HS-27A (cell line): ENCODE measurements at places on chromosomes 3 and 15.

- DNase-seq = no peak
These were observed 63.6 kb downstream of the SLC15A2 start for GRCh38 chr3:121957674-121958415.

DNA sequence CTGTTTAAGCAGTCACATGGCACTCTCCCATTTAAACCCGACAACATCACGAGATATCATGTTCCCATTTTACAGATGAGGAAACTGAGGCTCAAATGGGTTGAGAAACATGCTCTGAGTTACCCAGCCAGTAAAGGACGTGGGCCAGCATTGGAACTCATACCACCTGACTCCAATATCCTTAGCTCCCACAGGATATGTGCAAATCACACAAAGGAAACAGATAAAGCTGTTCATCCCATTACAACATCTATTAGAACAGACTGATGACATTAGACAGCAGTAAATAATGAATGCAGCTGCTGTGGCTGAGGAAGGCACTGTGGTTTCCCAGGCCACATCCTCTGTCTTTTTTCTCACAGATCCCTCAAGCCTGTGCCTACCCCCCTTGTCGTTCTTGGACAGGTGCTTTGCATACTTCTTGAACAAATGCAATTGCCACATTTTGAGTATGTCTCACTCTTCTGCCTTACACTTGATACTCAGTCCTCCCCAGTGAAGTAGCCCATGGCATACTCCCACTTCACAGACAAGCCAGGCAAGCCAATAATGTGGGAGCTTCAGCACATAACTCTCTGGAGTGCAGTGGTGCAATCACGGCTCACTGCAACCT, 17.7 kb downstream of the FRMD4B start:
- DNase-seq = no peak

DNA sequence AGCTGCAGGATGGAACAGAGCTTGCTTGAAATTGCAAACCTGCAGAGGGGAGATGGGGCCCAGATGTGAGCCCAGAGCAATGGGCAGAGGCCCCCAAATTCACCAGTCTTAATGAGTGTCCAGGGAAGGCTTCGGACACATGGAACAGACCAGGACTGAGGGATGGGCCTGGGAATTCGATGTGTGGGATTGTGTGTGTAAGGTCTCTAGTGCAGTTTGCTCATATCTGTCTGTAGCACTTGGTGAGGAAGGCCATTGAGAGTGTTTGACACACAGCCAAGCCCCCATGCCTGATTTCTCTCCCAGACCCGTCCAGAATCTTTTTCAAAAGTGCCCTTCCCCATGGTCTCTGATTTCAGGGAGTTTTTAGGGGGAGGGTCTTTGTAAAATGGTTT, 17.2 kb downstream of the TEX264 start:
- no peak for DNase-seq

GRCh38 chr3:177606891-177607290, 409.6 kb upstream of the TBL1XR1 start:
- no peak for DNase-seq

- no peak for DNase-seq
These were observed 9.0 kb upstream of the ADGRG7 start for GRCh38 chr3:100600181-100601042.

- no peak for DNase-seq
These were observed 12.6 kb downstream of the LIMD1 start for GRCh38 chr3:45606991-45607712.

DNA sequence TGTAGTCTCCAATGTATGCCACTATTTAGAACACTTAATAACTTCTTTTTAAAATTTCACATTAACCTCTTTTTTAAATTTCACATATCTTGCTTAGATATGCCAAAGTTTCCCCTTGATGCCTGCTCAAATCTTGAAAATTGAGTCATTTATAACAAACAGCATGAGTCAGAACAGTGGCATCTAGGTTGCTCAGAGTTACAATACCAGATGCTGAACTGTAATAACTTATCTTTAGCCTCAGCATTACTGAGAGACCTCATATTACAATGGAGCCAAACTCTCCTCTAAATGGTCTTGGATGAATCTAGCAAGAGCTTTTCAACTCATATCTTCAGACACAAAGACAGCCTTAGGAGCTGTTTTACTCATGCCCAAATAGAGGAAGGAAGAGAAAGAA, 439.3 kb upstream of the ARPP21 start:
- no peak for DNase-seq

DNA sequence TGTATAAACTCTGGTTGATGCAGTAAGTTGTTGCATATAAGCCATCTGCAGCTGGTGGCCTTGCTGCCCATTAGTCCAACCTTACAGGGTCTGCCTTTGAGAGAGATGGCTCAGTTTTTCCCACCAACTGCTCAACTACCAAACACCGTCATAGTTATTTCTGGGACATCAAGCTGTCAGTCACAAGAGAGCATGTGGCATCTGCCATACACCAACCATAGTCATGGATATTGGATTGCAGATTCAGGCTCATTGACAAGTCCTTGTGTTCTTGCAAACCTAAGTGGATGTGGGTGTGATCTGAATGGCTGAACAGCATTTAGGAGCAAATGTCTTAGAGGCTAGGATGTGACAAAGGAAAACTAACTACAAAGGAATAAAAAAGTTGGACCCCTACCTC, 137.6 kb downstream of the ADAMTS17 start:
- no peak for DNase-seq

DNA sequence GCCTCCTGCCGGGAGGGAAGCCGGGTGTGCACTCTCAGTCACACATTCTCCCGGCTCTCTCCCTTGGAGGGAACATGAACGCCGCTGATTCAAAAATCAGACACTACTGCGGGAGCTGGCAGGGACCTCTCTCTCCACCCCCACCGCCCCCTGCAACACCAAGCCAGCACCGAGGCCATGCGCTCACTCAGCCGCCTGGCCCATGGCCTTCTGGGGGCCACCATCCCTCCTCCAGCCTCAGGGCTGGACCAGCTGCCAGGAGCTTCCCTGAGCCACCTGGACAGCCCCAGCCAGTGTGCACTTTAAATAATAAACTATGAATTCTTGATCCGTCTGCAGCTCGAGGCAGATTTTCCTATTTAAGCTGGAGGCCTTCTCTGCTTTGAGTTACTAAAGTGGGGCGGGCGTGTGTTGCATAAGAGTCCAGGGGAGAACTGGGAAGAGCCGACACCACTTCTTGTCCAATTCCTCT, 30.6 kb downstream of the ADAMTS17 start:
- no peak for DNase-seq

DNA sequence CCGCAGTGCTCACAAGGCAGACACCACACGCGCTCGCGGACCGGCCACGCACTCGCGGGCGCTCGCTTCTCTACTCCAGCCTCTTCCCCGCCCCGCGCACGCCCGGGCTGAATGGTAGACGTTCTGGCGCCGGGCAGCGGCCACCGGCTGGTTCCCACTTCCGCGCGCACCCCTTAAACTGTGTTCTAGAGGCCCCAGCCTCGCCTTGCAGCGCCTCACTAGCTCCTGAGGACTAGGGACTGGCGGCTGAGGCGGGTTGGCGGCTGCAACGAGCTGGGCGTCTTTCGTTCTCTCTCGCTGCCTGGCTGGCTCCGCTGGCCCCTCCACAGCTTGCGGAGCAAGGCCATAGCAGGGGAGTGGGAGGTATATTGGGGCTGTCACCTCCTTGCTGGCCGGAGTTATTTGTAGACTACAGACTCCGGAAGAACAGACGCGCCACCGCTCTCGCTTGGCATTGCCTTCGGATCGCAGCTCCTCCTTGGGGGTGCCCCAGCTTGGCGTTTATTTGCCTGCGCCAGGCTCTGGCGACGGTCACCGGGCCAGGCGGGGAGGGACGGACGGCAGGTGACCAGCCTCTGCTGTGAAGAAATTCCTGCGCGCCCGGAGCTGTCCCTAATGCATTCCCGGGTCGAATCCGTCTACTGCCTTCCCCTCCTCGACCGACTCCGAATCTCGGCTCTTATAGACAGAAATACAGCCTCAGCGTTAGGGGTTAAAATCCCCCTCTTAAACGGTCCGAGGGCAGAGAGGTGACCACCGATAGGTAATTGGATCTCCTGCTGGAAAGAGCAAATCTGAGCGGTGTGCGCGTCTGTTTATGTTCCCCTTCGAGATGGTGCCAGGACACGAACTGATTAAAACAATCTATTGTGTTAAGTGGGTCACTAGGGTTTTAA, 1.3 kb downstream of the GREM1 start:
- no peak for DNase-seq

- DNase-seq = no peak
These were observed 2.2 kb upstream of the SLC4A7 start for GRCh38 chr3:27486336-27486735.

- peak; percentile 70 for DNase-seq
These were observed 5.0 kb downstream of the GATA2 start for GRCh38 chr3:128487813-128488635.

- no peak for DNase-seq
These were observed 9.7 kb downstream of the MAGI1 start for GRCh38 chr3:66029014-66029413.

GRCh38 chr3:13199899-13200451, 126.7 kb upstream of the IQSEC1 start:
- DNase-seq = no peak

- no peak for DNase-seq
These were observed 732.4 kb upstream of the DPPA4 start for GRCh38 chr3:110069761-110070160.

GRCh38 chr3:136196064-136196400, at the start of gene MSL2:
TSS of gene MSL2 (minus strand) at chr3:136196335. CDS start at chr3:136195113, 1,222 bp downstream.
- DNase-seq = no peak

- DNase-seq = no peak
These were observed 3.5 kb downstream of the RFTN1 start for GRCh38 chr3:16509721-16510619.

GRCh38 chr15:83914906-83915305, 261.0 kb downstream of the ADAMTSL3 start:
- DNase-seq = no peak

GRCh38 chr15:88882785-88883184, 12.6 kb downstream of the HAPLN3 start:
- no peak for DNase-seq

- no peak for DNase-seq
These were observed 9.5 kb downstream of the CMTM7 start for GRCh38 chr3:32401126-32401525.

DNA sequence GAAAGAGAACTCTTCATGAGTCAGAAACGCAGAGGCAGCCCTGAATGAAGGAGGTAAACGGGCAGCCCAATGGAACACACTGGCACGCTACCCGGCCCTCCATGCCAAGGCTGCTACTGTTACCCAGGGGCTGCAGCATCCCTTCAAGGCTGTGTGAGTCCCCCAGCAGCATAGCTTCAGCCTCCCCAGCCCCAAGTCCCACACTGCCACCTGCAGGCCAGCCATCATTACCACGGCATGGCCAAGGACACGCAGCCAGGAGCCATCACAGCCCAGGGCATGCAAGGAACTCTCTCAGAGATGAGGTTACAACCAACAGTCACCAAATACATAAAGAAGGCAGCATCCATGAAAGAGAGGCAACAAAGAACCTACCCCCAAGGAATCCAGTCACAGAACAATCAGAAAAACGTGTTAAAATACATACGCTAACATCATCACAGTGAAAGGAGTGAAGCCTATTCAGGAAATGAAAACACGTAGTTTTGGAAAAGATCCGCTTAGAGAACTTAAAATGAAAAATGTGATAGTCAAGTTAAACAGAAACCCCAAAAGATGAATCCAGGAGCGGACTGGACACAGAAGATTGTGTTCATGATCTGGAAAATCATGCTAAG, 22.4 kb downstream of the PLA2G4F start:
- no peak for DNase-seq

GRCh38 chr3:140898340-140899180, 43.1 kb upstream of the SLC25A36 start:
- peak; percentile 54 for DNase-seq

- no peak for DNase-seq
These were observed 76.5 kb downstream of the MBNL1 start for GRCh38 chr3:152345233-152345632.

DNA sequence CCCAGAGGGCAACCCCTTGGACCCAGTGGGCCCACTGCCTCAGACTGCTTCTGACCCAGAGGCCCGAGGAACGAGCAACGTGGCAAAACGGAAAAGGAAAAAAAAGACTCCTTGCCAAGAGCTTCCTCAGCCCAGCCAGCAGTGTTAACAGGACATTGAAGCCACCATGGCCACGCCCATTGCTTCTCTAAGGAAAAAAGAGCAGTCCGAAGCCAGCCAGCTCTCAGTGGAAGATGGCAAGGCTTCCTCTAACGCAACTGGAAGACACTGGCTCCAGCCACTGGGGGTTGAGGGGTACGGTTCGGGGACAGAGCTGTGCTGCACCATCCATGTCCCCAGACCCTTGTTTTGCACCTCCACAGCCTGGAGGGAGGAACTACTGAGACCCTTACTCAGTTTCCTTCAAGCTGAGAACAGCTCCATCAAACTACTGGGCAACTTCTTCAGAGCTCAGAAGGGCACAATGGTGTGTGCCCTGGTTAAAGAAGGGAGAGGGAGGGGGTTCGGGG, 10.7 kb downstream of the BMF start:
- no peak for DNase-seq

- DNase-seq = no peak
These were observed 8.8 kb upstream of the B3GNT5 start for GRCh38 chr3:183244219-183244618.

DNA sequence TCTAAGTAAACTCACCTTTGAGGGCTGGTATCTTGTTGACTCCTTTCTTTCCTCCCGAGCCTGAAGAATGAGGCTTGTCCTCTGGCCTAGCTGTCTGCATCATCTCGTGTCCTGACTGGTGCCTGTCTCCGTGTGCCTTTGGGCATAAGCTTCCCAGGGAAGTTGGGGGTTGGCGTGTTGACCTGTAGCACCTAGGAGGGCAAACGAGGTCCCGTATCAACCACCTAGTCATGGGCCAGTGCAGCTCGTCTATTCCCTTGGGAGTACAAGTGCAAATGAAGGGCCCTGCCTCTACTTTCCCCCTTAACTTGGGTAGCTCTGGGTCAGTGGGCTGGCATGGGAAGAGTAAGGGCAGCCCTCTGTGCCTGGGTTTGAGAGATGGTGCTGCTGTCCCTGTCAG, 8.7 kb downstream of the TEX264 start:
- no peak for DNase-seq

DNA sequence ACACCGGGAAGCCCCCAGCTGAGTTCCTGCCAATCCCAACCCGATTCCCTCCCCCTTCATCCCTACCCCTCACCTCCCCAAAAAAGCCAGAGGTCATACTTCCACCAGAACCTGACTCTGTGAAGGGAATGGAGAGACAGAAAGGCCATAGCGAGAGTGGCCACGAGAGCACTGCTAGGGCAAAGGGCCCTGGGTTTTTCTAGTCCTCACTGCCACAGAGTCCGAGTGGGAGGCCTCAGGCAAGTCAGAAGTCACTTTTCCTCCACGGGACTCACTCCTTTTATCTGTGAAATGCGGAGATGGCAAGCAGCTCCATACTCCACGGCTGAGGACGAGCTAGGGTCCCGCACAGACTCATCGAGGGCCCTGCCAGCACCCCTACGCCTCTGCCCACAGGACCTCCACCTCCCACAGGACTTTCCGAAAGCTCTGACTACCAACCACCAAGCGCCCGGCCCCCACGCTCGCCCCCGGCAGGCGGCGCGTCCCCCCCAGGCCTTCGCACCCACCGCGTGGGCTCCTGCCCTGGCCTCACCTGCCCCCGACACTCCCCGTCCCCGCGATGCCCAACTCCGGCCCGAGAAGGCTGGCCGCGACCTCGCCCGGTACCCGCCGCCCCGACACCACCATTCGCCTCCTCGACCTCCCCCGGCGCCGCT, 792 bp downstream of the ATP13A3 start:
- DNase-seq = no peak

GRCh38 chr15:90315278-90315982, 36.7 kb upstream of the ZNF774 start:
- no peak for DNase-seq
